NCI-H2081 (cell line): ENCODE measurements at places on chromosomes 12 and 14.

DNA sequence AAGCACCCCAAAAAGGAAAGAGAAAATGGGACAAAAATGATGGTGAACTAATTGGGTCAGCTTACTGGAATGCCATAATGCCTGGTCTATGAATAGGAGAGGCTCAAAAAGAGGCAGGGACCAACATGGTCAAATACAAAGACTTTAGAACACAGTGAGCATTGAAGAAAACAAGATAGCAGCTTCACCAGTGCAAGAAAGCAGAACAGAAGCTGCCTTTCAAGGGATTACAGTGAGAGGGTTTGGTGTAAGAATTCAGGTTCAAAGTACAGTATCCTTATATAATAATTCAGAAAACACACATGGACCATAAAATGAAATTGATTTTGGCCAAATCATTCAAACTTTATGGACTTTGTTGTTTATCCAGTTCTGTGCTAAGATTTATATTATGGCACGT, 162.1 kb downstream of the NAV3 start:
- no peak for DNase-seq

GRCh38 chr14:23209651-23210423, 26.4 kb upstream of the SLC7A8 start:
- DNase-seq: no peak

GRCh38 chr14:96338551-96338950, 24.6 kb downstream of the ATG2B start:
- no peak for DNase-seq

- DNase-seq: peak; percentile 7
These were observed 74.3 kb upstream of the CPM start for GRCh38 chr12:69007101-69007854.
